H4 (cell line): ENCODE measurements at places on chromosomes 4 and X. TPM values are rescaled to one million over a fixed set of nuclear protein-coding genes. Genes with fewer than 3 reads are reported as not detected.

UGT2B15 gene
- not detected in 2 replicates for total RNA-seq

RASL11B gene
- total RNA-seq = 0.60 and 0.80 TPM in 2 replicates

- DNase-seq = no peak
These were observed 393.1 kb upstream of the ZFP42 start for GRCh38 chr4:187602339-187603092.

- peak; percentile 60 for DNase-seq
These were observed 1396.6 kb upstream of the PABPC4L start for GRCh38 chr4:135598151-135598550.

DNA sequence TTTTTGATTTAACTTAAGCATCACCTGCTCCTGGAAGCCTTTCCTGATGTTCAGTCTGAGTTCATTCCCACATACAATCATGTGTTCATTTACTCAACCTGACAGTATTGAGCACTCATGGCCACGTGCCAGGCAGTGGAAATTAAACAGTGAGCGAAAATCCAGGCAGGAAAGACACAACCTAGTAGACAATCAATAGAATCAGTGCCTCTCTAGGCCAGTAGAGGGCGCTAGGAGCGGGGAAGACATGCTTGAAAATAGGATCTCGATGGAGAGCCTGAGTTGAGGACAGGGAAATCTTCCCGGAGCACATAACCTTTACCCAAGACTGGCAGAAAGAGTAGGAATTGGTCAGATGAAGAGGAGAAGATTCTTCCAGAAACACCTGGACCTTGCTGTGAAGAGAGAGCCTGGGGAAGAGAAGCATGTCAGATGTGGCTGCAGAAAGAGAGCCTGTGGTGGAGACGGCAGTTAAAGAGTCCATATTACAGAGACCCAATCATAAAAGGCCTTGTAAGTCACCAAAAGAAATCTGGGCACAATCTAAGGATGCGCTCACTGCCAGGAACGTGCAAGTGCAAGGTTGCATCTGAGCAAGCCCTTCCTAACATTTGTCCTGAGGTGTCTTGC lies 103.5 kb downstream of the LDB2 start:
- peak; percentile 65 for DNase-seq

- DNase-seq = no peak
These were observed 10.8 kb downstream of the PSAPL1 start for GRCh38 chr4:7423801-7424552.

- DNase-seq = no peak
These were observed 709.1 kb downstream of the FAT4 start for GRCh38 chr4:126023896-126024295.

DNA sequence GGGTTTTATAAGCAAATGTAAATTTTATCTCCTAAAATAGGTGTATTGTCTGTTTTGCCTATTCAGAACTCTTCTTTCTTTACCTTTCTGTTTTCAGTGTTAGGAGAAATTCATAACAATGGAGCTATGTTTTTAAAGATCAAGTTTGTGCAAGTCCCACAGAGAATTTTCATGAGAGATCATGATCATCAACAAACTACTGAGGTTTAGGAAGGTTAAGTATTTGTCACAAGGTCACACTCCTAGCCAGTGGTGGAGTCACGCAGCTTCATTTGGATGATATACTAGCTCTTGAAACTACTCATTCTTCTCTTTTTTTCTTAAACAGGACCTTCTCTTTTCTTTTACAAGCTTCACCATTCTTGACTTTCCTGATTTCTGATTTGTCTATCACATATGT lies 892.6 kb upstream of the FRG1 start:
- DNase-seq = no peak

DNA sequence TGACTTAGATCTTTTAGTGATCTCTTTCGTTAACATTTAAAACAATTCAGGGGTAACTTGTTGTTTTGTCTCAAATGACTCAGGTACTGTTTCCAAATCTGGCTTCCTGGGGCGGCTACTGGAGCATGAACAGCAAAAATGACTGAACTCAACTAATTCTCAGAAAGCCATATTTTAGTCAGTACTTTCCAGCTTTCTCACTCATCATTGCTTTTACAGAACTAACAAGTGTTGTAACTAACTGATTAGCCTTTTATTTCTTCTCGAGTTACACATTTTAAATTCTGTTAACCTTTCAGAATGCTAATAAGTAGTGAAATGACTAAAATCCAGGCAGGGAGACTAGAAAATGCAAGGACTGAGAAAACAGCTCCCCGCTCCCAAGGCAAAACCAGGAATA lies 55.3 kb downstream of the JADE3 start:
- DNase-seq = no peak

DNA sequence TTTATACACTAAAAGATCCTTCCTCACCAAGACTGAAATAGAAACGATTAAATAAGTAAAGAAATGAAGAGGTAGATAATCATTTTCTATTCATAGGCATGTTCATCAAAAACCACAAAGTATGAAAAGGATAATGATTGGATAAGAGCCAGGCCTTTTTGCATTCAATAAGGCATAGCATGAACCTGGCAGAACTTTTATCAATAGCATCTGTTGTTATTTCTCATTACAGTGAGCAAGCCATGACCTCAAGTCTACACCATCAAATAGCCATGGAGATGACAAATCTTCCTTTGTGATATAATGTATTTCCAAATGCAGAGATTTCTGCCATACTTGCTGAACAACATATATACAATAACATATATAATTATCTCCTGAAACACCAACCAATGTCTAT lies 206.0 kb upstream of the SLC7A11 start:
- DNase-seq = no peak

DNA sequence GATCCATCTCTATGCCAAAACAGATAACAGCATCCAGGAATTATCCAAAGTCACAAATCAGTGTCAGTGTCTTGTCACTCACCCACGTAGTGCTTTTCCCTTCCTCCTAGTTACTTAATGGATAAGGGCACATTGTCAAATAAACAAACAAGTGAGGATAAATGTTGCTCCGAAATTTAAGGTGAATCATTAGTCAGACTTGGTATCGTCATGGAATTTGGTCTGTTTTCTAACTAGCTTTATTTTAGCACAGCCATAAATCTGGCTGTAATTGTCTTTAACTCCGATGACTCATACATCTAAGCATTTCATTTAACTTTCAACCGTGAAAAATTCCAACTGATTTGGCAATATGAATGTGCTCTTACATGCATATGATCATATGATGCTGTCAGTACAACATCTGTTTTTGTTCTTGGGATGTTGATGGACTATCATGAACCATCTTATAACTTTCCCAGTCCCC lies 83.3 kb downstream of the SNCA start:
- DNase-seq = peak; percentile 73

DNA sequence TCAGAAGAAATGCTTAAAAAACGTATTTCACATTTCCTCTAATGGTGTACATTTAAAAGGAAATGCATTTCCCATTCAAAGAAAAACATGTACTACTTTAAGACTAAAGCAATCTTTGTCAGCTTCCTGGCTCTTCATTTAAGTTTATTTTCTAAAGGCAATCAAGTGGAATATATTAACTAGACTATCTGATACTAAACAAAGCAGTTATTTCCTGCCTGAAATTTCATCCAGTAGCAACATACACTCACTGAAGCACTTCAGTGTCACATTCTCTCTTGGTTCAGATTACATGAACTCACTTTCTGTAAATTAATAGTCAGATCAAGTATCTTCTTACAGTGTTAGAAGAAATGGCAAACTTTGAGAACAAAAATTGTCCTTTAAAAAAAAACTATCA lies 42.5 kb downstream of the LRBA start:
- DNase-seq = no peak

DNA sequence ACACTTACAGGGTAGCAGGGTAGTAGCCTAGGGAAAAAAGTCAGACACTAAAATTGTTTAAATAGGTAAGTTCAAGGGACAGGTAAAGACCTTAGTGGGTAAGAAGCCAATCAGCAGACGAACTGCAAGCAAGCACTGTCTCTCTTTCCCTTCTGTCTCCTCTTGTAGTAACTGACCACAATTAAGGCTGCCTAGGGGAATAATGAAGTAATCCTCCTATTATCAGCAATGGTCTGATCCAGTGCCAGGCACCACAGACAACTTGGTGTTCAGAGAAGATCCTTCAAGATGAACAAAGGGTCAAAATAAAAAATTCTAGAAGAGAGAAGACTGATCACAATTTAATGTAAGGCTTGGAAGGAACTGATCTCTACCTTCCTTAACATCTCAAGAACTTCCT lies 62.9 kb downstream of the ELOVL6 start:
- no peak for DNase-seq

DNA sequence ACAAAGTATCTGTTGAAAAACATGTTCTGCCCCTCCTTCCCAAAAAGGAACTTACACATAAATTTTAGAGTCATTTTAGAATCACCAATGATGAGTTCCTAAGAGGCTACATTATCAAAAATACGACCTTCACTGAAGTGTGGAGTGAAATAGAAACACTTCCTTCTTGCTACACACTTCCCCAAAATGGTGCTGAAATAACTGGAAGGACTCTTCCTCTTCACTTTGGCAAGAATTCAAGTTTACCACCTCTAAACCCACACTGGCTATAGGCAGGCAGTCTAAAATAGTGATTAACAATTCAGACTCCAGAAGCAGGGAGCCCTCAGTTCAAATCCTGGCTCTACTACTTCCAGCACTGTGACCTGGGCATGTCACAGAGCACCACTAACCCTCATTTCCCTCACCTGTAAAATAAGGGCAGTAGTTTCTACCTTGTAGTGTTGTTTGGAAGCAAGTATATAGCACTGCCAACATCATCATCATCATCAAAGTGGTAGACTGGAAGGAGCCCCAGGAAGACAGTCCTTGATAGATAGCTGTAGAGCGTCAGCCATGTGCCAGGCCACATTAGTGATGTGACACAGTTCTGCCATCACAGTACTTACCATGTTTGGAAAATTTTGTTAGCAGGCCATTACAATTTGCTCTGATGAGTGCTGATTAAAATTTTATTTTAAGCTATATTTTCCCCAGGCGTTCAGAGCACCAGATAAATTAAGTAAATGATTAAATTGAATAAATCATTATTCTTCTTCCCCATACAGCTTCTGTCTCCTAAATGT lies 103.3 kb downstream of the PARM1 start:
- no peak for DNase-seq

DNA sequence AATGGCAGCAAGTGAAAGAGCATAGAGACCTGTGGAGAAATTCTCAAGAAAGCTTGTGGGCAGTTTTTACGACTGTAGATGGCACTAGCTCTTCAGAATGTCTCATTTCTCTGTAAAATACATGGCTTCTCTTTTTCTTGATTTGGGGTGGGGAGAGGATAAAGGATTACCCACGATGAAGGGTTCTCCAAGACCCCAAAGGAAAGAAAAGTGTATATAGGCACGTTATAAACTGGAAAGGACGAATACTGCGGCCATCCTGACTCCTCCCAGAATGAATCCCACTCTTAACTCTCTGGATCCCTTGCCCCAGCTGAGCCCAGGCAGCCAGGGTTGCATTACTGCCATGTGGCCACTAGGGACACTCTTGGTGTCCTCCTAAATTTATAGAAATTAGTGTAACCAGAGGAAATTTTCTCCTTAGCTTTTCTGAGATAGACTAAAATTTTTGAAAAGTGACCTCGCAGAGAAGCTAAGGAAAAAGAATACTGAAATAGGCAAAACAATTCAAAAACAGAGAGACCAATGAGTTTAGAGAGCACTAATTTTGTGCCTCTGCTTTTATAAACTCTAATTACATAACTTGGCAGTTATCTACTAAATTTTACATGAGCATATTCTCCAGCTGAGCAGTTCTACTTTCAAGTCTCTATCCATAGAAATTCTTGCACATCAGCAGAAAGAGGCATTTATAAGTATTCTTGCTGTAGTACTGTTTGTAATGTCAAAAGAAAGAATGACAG lies 37.8 kb upstream of the PCDH19 start:
- DNase-seq = peak; percentile 20
